ENCODE measurements at places on chromosomes 2 and 18.

DNA sequence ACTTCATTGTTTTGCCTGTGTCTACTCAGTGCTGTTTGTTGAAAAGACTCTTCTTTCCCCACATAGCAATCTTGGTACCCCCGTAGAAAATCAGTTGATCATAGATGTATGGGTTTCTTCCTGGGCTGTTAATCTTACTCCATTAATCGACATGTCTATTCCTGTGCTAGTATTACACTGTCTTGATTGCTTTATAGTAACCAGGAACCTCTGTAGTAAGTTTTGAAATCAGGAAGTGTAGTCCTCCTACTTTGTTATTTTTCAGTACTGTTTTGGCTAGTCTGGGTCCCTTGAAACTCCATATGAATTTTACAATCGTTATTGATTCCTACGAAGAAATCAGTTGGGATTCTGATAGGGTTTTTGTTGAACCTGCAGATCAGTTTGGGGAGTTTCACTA is 78.8 kb upstream of the FAM136A start:
- DNase-seq: no peak

DNA sequence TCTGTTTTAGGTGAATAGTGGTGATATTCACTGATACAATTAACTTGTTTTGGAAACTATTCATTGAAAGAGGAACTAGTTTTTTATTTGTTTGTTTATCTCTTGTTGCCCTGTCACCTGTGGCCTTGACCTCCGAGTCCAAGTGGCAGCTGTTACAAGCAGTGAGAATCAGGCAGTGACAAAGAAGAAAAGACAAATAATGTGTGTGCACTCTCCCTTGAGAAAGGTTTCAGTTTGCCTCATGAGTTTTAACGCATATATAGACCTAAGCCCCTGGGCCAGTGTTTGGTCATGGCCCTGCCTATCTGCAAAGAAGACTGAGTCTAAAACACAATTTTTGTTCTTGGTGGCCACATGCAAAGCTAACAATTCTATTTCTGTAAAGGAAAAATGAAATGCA is 15.3 kb downstream of the KYNU start:
- DNase-seq: no peak

GRCh38 chr2:158004126-158004764 is 97.4 kb upstream of the UPP2 start:
- peak; percentile 16 for DNase-seq

DNA sequence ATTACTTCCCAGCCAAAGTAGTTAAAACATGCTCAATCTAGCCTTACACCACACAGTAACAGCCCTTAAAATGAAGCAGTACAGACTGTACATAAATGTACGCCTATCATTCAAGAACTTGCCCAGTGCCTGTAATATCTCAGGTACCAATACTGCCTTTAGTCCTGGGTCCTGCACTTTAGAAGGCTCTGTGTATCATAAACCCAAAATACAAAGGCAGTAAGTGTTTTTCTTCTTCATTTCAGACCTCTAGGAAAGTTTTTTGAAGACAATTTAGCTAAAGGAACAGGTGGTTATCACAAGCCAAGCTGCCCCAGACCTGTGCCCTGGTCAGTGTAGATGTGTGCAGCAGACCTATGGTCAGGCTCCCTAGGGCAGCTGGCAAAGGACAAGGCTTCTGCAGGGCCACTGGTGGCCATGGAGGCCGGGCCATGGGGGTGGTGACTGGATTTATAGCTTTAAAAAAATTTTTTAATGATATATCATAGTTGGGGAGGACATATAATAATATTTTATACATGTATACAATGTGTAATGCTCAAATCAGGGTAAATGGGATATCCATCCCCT is 18.8 kb downstream of the LPIN2 start:
- DNase-seq: no peak

DNA sequence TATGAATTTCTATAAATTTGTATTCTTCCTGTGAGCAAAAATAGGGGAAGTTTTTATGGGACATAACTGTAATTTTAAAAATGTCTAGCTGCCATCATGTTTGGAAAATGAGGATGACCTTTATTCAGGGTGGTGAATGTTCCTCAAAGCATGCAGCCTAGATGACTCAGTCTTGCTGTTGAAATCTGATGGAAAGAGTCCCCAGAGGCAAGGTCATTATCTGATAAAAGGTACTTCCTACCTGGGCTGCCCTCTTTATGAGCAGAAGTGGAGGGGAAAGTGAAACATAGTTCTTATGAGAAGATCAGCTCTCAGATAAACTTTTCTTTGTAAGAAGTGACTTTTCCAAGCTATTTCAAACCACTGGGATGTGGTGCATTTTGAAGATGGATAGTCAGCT is 1144.7 kb upstream of the PIK3C3 start:
- peak; percentile 60 for DNase-seq

- DNase-seq: peak; percentile 3
These were observed 21.7 kb upstream of the ZBTB14 start for GRCh38 chr18:5317186-5317585.

- DNase-seq: no peak
These were observed 94.8 kb downstream of the PPP1R1C start for GRCh38 chr2:182080493-182080892.

DNA sequence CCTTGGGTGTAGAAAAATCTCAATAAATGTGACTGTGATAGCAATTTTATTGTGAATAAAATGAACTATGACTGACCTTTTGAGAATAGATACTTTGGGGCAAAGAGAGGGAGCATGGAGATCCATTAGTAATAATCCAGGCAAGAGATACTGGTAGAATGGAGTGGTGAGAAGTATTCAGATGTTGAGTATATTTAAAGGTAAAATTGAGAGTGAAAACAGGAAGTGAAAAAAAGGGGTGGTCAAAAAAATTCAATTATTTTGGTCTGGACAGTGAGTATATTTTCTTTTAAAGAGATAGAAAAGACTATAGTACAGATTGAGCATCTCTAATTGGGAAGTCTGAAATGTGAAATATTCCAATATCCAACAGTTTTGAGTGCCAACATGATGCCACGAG is 1515.6 kb upstream of the NXPH2 start:
- DNase-seq: no peak

DNA sequence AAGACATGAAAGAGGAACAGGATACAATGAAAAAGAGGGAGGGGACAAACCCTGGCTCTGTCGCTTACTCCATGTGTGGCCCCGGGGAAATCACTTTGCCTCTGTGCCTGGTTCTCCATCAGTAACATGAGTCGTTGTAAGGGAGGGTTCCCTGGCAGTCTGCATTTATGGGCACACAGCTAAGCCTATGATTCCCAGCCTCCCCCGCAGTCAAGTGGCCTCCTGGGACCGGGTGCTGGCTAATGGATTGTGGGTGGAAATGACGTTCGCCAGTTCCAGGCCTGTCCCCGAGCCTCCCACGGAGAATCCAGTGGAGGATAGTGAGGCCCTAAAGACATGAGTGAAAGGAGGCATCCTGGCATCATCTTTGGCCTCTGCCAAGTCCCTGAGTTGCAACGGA is 42.7 kb downstream of the SFXN5 start:
- DNase-seq: peak; percentile 27

GRCh38 chr2:185255566-185255965 is 483.0 kb upstream of the FSIP2 start:
- no peak for DNase-seq

- no peak for DNase-seq
These were observed 50.5 kb downstream of the GAREM1 start for GRCh38 chr18:32420084-32420750.

DNA sequence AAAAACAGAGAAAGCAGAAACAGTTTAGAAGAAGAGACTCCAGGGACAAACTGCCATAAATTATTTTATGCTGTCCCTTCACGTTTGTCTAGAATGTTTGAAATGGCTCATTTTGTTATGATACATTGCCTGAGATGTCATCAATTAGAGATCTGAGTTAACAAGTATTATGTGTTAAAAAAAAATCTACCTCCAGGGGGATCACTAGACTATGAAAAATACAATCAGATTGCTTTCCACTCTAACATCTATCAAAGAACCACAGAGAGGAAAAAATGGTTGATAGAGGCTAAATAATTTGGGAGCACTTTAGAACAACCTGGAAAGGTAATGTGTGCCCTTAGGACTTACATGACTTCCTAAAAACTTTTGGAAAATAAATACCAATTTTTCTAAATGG is 103.8 kb upstream of the CCDC150 start:
- DNase-seq: no peak

DNA sequence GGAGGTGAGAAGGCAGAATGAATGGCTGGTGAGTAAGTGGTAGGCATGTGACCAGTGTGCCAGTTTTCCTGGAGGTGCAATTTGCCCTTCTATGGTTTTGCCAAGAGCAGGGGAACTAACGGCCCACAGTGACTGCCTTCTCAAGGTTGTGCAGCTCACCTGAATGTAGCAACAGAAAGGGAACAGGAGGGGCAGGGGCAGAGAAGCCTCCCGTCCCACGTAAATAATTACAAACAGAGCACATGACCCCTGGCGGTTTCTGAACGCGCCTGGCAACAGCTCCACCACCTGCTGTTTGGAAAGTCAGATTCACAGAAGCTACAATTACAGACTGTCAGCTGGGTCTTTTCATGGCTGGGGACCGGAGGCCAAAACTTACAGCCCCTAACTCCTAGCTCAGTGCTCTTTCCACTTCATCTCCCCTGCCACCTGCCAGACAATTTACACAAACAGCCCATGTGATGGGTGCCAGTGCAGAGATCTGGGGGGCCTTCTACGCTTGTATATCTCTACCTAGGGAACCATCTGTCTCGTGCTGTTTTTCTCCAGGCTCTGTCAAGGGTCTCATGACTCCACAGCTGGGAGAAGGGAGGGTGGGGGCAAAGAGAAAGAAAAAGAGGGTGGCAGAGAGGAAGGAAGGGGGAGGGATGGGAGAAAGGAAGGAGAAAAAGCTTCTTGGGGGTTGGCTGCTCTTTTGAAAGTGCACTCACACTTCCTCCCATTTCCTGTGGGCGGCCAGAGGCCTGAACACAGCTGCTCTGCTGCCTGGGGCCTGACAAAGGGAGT is 69.6 kb downstream of the POLR1A start:
- peak; percentile 88 for DNase-seq

DNA sequence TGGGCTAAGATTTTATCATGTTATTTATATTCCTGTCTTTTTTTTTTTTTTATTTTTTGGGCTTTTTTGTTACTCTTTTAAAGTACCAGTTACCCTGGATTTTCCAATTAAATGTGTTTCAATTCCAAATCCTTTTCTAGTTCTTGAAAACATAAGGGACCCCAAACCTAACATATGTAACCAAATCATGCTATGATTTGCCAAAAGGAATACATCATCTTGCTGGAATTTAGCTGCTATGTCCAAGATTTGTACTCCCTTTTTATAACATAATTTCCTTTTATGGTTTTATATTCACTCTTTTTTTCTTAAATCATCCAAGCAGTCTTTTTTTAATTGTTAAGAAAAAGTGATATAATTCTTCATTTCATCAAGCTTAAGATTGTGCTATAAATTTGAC is 60.9 kb upstream of the DSEL start:
- no peak for DNase-seq

- no peak for DNase-seq
These were observed 180.0 kb upstream of the NXPH2 start for GRCh38 chr2:138960191-138960590.

GRCh38 chr2:7673853-7674252 is 756.6 kb downstream of the RNF144A start:
- DNase-seq: no peak

DNA sequence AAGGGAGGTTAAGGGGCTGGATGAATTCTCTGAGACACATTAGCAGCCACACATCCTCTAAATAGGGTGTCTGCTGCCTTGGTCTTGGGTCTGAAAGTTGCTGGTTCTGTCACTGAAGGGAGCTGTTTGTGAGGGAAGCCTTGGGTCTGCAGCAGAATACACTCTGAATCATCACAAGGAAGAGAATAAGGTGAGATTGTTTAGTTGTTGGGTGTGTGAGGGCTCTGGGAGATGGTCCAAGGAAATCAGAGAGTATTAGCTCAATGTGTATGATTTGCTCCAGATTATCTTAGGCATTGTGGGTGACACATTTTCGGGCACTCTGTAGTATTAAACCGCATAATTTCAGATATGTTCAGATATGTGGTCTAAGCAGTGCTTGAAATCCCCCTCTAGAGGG is 548.5 kb downstream of the SLC4A3 start:
- no peak for DNase-seq

DNA sequence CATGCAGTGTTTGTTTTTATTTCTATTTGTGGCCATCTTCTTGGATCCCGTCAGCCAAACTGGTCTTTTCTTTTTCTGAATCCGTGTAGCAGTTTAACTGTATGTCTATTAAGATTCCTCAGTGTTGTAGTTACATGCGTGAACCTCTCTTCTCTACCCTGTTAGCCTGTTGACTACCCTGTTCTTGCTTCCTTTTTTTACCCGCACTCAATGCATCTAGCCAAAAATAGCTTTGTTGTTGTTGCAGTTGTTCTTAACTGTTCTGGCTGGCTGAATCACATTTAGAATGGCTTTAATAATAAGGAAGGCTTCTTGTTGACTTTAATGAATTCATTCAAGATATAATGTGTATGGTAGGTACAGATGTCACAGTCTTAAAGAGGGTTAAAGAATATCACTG is 137.1 kb downstream of the LCLAT1 start:
- no peak for DNase-seq

GRCh38 chr18:23526501-23527063 is 23.3 kb downstream of the RMC1 start:
- DNase-seq: no peak

DNA sequence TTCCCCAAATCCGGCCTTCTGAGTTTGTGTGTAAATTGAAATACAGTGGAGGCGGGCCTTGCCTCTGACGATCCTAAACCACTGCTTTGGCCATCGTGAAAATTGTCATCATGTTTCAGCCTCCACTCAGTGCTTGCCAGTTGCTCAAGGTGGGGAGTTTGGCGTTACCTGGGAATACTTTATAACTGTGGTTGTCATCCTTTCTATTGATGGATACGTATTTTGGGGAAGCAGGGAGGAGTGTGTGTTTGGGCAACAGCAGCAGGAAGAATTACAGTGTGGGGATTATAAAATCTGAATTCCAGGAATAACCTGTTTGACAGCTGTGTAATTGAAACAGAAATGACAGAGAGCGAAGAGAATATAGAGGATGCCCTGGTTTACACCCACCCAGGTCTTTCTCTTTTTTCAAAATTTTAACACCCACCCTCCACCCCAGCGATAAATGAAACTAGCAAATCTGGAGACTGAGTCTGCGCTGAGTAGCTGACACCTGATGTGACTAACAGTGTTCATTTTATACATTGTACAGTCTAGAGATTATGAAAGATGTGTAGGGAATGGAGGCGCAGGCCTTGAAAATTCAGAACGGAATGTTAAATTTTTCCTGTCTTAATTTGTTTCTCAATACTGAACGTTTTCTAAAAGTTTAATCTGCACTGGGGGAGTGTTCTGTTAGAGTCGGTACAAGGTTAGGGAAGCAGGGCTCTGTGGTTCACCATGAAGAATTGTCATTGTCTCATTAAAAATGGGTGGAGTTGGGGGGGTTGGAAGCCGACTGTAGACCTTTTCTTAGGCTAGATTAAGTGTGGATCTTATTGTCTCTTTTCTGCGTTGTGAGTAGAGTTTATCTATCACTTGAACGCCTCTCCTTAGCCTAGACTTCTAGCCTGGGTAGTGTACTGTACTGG is 1.6 kb downstream of the MAP4K4 start:
- no peak for DNase-seq
